Prostate gland (tissue), 2 donors: ENCODE measurements at places on chromosomes 4 and X. TPM values are rescaled to one million over a fixed set of nuclear protein-coding genes. Genes with fewer than 3 reads are reported as not detected.

Gene OTOP1
- total RNA-seq, result not detected

Gene SCRG1
- total RNA-seq, result 15.1 TPM

DNA sequence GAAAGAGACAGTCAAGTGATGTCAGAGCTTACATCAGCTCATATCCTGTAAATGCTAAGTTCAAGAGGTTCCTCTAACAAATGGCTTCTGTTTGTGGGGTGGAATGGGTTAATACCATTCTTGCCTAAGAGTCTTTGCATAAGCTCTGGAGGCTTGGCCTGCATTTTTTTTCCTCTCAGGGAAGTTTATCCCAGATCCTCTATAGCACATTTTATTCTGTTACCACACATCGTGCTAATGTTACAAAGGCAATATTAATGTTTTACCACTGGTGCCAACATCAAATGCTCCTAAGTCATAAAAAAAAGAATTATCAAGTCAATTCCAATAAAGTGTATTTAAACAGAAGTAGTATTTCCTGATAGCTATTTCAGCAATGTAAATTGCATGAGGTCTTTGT is 2.9 kb upstream of the ADH6 start:
- no peak for DNase-seq

Gene NXT2
- 55.2 TPM for total RNA-seq

DNA sequence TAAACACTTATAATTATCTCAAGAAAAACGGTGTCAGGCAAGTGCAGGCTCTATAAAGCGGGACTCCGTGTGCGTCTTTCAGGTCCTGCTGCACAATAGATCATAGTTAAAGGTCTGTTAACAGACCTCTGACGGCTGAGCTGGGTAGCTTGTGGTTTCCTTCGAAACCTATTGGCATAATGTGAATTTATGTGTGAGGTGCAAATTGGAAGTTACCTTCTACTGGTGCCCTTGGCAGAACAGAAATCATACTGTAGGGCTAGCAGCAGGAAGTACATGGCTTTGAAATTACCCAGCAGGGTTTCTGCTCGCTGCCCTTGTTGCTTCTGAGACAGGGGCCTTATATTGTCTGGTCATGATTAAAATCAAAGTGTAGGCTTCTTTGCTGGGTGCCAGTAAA is 216.4 kb upstream of the HAND2 start:
- no peak for DNase-seq

Gene MTNR1A
- total RNA-seq, result not detected

Gene IBSP
- total RNA-seq, result not detected
